ENCODE measurements at places on chromosomes 13 and 19.

DNA sequence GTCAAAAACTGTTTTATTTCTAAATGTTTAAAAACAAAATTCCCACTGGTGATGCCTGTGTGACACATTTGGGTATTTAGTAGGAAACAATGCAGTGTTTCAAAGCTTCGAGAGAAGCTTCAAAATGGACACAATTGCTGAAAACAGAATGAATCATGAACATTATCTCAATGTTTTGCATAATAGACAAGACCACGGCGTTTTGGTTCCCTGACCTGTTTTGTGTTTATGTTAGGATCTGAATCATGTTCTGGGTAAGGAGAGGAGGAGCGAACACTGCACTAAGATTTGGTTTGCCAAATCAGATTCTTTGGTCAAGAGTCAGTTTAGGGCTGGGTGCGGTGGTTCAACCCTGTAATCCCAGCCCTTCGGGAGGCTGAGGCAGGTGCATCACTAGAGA, 42.2 kb downstream of the IFT88 start:
- DNase-seq: no peak

- peak; percentile 90 for DNase-seq
These were observed 21.0 kb downstream of the SMIM24 start for GRCh38 chr19:3459089-3459881.

DNA sequence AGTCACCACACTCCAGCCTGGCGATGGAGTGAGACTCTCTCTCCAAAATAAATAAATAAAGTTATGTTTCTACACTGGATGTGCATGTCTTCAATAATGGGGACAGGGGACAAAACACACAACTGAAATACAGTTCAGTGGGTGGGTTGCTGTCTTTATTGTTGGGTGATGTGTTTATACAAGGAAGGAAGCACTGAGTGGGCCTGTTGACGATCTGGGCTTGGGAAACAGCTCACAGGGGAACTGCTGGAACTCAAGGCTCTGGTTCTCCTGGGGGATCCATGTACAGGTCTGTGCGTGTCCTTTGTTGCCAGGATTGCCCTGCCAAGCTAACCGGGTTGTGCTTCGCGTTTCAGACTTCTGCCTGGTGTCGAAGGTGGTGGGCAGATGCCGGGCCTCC, 18.9 kb downstream of the SPINT2 start:
- no peak for DNase-seq

DNA sequence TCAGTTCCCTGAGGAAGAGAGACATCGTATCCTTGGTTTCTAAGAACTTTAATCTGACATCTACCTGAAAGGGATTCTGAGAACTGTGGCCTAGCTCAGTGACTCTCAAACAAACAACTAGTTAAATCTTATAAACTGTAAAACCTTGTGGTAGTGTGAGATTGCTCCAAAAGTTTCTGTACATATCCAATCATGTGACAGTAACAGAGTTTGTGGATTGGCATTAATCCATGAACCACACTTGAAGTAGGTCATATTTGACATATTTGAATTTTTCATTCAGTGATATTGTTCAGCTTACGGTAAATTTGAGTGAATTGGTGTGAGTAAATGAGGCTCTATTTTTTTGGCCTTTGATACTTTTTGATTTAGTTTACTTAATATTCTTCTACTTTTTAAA, 15.0 kb downstream of the TDRD3 start:
- no peak for DNase-seq

DNA sequence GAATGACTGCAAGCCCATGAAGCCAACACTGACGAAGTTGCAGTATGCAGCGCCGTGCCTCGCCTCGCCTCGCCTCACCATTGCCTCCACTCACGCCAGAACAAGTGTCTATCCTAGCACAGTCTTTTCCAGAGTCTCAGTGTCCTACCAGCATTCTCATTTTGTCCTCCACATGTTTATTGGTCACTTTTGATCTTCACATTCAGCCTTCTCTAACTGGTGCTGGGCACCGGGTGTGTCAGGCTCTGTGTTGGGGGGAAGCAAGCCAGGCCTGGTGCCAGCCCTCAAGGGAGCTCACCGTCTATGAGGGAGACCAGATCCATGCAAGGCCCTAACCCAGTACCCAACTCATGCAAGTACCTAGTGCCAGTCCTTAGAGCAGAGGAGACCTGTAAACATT, 69.7 kb upstream of the GPR183 start:
- DNase-seq: no peak

GRCh38 chr13:99221567-99222239, 21.0 kb downstream of the UBAC2 start:
- no peak for DNase-seq

DNA sequence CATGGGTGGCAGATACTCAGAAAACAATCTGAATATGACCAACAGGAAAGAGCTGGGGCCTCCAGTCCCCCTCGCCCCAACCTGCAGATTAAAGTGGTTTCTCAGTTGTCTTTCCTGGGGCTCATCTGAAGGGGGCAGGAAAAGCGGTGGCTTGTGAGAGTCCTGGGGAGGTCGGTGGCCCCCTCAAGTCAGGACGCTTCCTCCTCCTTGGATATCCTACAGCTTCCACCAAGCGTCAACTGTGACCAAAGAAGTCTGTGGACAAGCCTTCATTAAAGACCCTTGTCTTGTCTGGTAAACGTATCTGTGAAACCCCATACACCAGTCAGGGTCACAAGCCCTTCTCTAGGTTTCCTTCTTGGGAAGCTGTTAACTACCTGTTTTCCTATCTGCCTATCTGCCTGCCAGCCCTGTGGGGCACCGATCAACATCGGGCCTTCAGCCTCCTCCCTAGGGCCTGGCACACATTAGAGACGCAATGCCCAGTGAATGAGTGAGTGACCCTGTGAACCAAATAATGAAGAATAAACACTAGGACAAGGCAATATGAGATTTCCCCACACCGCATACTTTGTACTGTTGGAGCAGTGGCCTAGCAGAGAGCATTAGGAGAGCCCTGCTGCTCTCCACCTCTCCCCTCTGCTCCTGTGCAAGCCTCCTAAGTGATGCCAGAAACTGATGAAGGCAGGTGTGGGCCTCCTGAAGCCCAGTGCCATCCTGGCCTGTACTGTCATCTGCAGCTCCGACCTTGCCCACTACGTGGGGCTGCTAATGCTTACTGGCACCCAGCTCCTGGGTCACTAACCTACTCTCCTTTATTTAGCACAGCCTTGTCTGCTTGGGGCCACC, 1317.8 kb downstream of the UQCRFS1 start:
- no peak for DNase-seq

GRCh38 chr19:51751655-51752054, at the start of gene FPR1:
FPR1 (minus strand) TSS chr19:51751878; CDS start chr19:51746994, 4,884 bp downstream.
- no peak for DNase-seq

DNA sequence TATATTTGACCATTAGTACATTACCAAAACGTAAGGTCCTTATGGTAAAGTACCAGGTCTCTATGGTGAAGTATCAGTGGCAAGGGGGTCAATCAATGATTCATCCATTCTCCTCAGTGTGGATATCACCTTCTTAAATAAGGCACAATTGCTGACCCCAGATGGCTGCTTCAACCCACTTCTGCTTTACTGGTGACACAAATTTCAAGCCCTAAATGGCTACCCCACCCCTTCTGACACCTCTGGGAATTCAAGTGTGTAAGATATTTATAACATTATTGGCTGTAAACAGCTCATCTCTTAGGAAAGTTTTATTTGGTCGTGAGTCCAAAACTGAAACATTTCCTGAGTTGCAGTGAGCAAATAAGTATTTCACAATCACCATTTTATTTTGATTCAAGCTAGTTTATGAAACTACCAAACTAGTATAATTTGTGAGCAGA, 7.9 kb upstream of the WBP4 start:
- no peak for DNase-seq

DNA sequence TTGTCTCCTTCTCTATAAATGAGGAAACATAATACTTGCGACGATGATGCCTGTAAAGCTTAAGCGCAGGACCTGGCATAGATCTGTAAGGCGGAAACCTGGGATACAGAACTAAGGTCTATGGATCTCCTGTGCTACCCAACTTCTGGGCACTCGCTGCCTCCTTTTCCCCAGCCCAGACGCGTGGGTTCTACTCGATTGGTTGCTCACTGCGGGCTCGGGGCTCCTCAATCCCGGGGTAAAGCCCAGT, 615 bp upstream of the PSMC4 start:
- DNase-seq: no peak

- DNase-seq: no peak
These were observed 3.8 kb downstream of the UBL3 start for GRCh38 chr13:29846475-29847256.

DNA sequence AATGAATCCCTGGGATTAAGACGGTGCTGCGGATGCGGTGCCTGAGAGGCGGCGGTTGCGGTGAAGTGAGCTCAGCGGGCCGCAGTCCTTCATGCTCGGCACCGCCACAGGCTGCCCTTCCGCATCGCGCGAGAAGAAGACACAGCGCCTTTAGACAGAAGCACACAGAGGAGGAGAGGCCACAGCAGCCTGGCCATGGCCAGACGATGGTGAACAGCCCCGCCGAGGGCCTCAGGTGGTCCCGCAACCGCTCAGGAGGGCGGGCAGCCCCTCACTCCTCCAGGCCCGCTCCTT, 459.2 kb downstream of the MYO16 start:
- DNase-seq: no peak

DNA sequence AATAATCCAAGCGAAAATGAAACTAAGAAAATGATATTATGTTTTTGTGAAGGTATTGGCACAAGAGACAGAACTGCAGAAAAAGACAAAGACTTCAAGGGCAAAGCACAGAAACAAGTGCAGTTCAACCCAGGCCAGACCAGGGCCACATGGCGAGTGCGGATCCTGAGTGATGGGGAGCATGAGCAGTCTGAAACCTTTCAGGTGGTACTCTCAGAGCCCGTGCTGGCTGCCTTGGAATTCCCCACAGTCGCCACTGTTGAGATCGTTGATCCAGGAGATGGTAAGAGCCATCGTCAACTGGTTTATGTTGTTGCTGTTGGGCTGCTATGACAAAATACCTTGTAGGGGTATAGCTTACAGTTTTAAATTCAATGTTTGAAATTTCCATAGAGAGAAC, 82.6 kb downstream of the FREM2 start:
- no peak for DNase-seq

DNA sequence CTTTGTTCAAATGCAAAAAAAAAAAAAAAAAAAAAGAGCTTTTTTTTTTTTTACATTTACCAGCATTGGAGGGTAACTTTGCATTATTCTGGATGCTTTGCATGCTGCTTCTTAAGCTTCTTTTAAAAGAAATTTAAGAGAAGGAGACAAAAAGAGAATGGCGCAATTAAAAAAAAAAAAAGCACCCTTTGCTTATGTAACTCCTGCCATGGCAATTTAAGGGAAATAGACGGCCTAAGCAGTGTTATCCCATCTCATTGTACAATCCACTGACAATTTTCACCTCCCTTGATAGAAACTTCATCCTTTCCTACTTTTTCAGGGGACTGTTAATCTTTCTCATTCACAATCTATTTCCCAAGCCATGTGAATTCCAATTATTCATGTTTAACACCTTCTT, 129.8 kb downstream of the KCTD12 start:
- DNase-seq: no peak

GRCh38 chr19:45848922-45849321, 14.0 kb downstream of the SYMPK start:
- no peak for DNase-seq

DNA sequence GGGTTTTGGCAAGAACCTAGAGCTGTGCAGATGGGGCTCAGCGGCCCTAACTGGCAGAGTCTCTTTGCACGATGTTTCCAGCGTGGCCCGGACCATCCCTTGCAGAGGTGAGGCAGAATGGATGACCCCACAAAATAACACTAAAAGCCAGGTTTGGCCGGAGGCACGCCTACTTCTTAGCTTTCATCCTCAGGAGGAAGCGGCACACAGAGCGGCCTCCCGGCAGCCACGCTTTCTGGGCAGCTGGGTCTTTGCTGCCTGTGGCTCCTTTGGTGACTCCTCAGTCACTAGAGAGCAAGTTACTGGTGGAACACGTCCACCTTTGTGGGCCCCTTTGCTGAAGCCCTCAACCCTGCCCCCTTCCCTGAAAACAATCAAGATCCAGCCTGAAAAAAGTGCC, 25.2 kb downstream of the TEX29 start:
- DNase-seq: no peak

DNA sequence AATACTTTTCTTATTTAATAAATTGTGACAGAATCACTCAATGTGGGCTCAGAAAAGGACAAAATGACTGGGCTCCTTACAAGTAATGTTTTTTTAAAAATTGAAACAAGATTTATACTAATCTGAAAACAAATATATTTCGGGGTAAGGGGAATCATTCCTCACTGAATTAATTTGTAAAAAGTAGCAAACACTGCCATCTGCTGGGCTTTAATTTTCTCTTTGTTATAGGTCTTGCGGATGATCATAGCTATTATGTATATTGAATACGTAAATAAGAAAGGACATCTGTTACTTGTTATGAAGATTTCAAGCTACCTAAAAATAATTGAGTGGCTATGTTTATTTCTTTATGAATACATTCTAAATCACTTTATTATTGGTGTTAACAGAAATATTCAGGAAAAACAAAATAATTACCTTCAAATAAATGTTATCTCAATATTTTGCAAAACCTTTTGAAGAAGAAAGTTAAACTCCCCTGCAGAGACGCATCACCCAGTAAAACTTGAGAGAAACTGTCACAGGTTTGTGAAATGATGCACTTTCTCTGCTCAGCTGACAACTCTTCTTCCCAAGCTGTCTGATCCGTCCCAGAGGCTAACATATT, 17.8 kb upstream of the ENOX1 start:
- DNase-seq: no peak

DNA sequence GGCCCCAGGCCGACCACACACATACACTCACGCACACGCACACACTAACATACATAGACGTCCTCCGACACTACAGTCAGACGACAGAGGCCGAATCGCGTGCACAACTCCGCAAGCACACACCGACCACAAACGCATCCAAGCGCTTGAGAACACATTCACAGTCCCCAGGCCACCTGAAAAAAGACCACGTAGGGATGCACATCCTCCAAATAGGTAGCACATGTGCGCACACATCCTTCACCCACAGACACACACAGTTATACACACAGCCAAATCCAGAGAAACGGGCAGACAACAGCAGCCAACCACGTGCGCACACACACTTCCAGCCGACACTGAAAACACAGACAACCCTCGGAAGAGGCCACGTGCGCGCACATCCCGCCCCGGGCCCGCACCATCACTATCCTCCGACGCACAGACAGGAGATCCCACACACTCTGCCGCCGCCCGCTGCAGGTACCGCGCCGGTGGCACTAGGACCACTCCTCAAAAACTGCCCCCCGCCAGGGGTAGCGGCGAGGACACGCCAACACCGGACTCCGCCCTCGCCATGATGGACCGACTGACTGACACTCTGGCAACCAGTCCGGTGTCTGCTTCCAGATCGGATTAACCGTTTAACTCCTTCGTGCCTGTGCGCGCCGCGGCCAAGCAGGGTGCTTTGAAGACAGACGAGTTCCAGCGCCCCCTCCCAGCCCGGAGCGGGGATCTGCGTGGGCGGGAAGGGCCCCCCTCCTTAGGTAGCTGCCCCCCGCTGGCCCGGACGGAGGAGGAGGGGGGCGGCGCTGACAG, 493 bp upstream of the PDE4A start:
- no peak for DNase-seq

- DNase-seq: no peak
These were observed 734.9 kb upstream of the PCDH9 start for GRCh38 chr13:67964986-67965385.

- peak; percentile 61 for DNase-seq
These were observed 10.2 kb downstream of the OXGR1 start for GRCh38 chr13:96984051-96984508.

Data from pancreas (tissue), 10 donors.